Right lobe of liver (tissue), 6 donors: ENCODE measurements at places on chromosomes 2 and 18. TPM values are rescaled to one million over a fixed set of nuclear protein-coding genes. Genes with fewer than 3 reads are reported as not detected.

Gene YIPF4
- 29.6 TPM for total RNA-seq

Gene WDR43
- total RNA-seq: 22.7 TPM

Gene RNF152
- 19.5 TPM for total RNA-seq

Gene DYSF
- 40.0 TPM for total RNA-seq

Gene PTPN2
- total RNA-seq: 11.2 TPM

Gene UGT1A10
- not detected for total RNA-seq

Gene CYBRD1
- 15.1 TPM for total RNA-seq

DNA sequence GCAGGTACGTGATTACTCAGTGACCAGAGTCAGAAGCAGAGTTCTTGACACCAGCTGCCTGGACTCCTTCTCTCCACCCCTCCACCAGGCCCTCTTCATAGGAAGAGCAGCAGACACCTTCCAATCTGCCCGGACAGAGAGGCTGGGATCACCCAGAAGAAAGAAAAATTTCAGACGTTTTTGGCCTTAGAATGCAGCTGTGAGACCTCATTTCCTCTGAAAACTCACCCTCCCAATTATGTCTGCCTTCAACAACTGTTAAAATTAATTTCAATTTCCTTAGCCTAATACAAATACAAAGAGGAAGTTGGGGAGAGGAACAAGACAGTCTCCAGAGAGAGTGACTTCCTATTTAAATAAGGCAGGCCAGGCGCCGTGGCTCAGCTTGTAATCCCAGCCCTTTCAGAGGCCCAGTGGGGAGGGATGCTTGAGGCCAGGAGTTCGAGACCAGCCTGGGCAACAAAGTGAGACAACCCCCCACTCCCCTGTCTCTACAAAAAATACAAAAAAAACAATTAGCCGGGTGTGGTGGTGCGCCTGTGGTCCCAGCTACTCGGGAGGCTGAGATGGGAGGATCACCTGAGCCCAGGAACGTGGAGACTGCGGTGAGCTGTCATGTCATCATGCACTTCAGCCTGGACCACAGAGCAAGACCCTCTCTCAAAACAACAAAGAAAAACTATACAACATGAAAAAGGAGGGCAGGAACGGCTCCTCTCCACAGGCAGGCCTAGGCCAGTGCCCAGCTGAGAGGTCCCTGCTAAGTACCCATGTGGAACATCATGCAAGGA lies 1.6 kb downstream of the SLC66A2 start:
- no peaks in the 10 kb centered on the region for H3K27me3 ChIP-seq
- peak; percentile 69 for DNase-seq
- no peaks in the 10 kb centered on the region for H3K4me1 ChIP-seq
- H3K27ac ChIP-seq: peak overlapping the region; percentile 91

- no peak overlapping the region for H3K4me3 ChIP-seq
- H3K27ac ChIP-seq: no peak overlapping the region
- no peaks in the 10 kb centered on the region for H3K27me3 ChIP-seq
- DNase-seq: no peak
These were observed 17.7 kb upstream of the ICOS start for GRCh38 chr2:203918839-203919238.

DNA sequence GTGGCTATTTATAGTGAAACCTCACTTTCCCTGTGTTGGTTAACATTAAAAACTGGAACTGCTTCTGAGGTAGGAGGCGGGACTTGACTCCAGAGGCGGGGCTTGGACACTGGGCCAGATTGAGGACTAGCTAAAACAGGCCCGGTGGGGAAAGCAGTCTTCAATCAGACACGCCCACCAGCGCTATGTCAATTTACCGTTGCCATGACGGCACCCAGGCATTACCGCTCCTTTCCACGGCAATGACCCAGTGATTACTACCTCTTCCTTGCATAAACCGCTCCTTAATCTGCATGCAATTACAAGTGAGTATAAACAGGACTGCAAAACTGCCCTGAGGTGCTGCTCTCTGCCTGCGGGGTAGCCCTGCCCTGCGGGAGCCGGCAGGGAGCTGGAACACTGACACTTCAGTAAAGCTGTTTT lies 35.3 kb downstream of the LRRFIP1 start:
- peak overlapping the region; percentile 69 for H3K27ac ChIP-seq
- H3K4me3 ChIP-seq: no peak overlapping the region
- H3K4me1 ChIP-seq: no peaks in the 10 kb centered on the region
- H3K27me3 ChIP-seq: no peaks in the 10 kb centered on the region
- DNase-seq: peak; percentile 96

DNA sequence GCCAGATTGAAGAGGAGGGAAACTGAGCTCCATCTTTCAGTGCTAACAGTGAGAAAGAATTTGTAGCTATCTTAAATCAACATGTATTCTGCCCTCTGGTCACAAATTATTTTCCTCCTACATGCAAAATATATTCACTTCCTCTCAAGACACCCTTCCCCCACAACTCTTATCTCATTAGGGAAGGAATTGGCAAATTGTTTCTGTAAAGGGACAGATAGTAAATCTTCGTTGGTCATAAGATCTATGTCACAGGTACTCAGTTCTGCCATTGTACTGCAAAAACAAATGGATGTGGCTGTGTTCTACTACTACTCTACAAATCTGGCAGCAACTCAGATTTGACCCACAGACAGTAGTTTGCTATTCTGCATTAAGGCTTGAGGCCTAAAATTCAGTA lies 53.0 kb upstream of the CYP20A1 start:
- no peak overlapping the region for H3K27ac ChIP-seq
- H3K27me3 ChIP-seq: no peaks in the 10 kb centered on the region
- H3K36me3 ChIP-seq: peaks cover 9% of the 10 kb centered on the region
- no peaks in the 10 kb centered on the region for H3K4me1 ChIP-seq

DNA sequence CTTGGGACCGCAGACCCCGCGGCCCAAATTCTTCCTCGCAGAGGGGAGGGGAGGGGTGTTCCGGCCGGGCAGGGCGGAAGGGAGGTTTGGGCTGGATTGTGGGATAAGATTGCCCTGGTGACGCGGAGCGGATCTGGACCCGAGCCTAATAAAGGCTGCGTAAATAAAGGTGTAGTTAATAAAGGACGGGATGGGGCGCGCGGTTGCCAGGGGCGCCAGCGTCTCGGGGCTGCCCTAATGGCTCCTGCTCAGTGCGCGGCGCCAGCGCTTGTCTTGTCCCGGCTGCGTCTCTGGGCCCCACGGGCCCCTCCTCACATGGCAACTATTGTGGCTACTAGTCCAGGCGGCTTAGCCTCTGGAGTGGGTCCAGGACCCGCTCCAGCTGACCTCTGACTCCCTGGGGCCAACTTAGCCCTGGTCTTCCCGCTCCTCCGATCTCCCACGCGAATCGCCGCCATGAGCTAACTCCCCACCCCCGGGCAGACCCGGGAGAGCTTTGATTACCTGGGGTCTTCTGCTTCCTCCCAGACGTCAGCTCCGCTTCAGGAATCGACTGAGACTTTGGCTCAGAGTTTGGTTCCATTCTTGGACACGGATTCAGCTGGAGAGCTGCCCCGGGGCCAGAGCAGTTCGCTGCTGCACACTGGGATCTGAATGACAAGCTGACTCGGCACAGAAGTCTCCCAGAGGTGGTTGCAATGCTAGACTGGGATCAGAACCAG lies 36.5 kb downstream of the SLC25A52 start:
- H3K27me3 ChIP-seq: no peaks in the 10 kb centered on the region
- no peaks in the 10 kb centered on the region for H3K4me1 ChIP-seq
- peak overlapping the region; percentile 77 for H3K27ac ChIP-seq

GRCh38 chr2:223536546-223536945 lies 65.6 kb downstream of the SCG2 start:
- DNase-seq: no peak
- no peaks in the 10 kb centered on the region for H3K27me3 ChIP-seq
- no peak overlapping the region for H3K4me3 ChIP-seq
- H3K4me1 ChIP-seq: no peaks in the 10 kb centered on the region
- no peak overlapping the region for H3K27ac ChIP-seq

- no peaks in the 10 kb centered on the region for H3K36me3 ChIP-seq
- DNase-seq: no peak
- H3K4me1 ChIP-seq: no peaks in the 10 kb centered on the region
- H3K4me3 ChIP-seq: no peak overlapping the region
- H3K27ac ChIP-seq: no peak overlapping the region
These were observed 14.3 kb downstream of the KCNH7 start for GRCh38 chr2:162824304-162824703.

DNA sequence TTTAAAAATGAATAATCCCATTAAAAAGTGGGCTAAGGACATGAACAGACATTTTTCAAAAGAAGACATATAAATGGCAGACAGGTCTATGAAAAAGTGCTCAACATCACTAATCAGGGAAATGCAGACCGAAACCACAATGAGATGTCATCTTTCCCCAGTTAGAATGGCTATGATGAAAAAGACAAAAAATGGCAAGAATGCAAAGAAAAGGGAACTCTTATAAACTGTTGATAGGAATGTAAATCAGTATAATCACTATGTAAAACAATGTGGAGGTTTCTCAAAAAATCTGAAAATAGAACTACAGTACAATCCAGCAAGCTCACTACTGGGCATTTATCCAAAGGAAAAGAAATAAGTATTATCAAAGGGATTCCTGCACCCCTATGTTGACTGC lies 169.2 kb downstream of the METTL4 start:
- H3K4me3 ChIP-seq: no peak overlapping the region
- no peaks in the 10 kb centered on the region for H3K27me3 ChIP-seq
- H3K27ac ChIP-seq: no peak overlapping the region
- no peaks in the 10 kb centered on the region for H3K36me3 ChIP-seq
- no peaks in the 10 kb centered on the region for H3K4me1 ChIP-seq

DNA sequence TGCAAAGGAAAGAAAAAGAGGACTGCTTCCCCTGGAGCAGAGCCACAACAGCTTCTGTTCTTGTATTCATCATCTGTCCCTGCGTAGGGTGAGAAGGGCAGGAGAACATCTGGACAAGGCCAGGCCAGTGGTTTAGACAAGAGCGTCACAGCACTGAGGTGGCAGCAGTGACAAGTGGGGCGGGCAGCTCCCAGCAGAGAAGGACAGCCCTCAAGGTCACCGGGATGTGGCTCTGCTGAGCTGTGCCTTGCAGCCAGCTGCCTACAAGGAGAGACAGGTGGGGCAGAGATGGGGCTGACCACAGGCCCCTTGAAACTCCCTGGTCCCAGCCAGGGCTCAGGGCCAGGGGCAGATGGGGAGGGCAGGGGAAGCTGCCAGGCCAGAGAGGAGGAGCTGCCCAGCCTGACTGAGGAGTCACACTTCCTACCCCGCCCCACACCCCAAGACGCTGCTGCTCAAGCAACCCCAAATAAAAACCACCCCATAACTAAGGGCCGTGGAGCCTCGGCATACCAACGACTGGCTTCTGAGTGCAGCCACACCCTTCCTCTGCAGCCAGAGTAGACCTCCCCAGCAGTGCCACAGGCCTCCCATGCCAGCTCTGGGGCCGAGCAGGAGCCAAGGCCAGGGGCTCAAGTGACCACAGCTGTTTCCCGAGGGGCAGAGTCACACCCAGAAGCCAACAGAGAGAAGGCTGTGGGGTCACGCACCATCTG lies 5.4 kb downstream of the RAB11FIP5 start:
- H3K4me3 ChIP-seq: no peak overlapping the region
- no peaks in the 10 kb centered on the region for H3K27me3 ChIP-seq
- H3K27ac ChIP-seq: no peak overlapping the region
- H3K4me1 ChIP-seq: no peaks in the 10 kb centered on the region

DNA sequence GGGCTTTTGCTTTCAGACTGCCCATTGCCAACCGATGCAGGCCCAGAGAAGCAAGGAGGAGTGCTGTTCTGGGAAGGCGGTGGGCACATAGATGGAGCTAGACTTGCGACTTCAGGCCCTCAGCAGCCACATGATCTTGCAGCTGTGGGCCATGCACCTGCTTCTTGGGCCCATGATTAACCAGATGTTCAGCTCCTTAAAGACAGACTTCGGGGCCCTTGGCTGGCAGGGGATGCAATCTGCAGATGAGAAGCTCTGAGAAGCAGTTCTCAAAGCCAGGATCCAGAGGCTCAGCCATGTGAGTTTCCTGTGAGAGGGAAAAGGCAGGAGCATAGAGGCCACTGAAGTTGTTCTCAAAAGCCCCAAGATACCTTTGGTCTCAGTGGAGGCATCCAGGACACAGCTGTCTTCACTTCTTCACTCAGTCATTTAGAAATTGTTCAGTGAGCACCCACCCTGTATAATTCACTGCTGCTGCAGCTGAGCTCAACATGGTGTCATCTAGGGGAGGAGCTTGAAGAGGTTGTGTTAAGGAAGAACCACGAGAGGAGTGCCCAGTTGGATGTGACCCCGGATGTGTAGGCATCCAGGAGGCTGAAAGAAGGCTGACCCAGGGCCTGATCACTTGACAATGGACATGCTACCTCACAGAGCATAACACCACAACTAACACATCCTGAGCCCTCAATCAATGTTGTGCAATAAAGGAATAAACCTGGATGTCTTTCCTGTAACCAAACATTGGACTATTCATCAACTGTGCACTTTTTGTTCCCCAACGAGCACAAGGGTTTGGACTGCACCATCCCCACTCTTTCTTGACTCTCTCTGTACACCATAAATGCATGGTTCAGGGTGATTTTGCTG lies 44.7 kb upstream of the TMEM200C start:
- no peak overlapping the region for H3K27ac ChIP-seq
- no peaks in the 10 kb centered on the region for H3K4me1 ChIP-seq

DNA sequence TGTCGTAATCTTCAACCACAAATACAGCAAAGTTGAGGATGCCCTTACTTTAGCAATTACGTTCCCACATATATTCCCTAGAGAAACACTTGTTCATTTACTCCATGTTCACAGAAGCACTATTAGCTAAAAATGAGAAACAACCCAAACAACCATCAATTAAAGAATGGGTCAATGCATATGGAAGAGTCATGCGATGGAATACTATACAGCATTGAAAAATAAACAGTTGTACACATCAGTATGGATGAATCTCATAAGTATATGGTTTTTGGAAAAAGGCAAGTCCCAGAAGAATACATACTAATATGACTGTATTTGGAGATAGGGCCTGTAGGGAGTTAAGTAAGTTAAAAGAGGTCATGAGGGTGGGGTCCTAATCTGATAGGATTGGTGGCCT lies 6.3 kb downstream of the GPR148 start:
- H3K27ac ChIP-seq: no peak overlapping the region
- no peaks in the 10 kb centered on the region for H3K36me3 ChIP-seq

- no peaks in the 10 kb centered on the region for H3K4me1 ChIP-seq
- no peak overlapping the region for H3K27ac ChIP-seq
- no peak for DNase-seq
- no peaks in the 10 kb centered on the region for H3K27me3 ChIP-seq
- no peak overlapping the region for H3K4me3 ChIP-seq
These were observed 29.5 kb upstream of the BZW1 start for GRCh38 chr2:200782251-200782650.

DNA sequence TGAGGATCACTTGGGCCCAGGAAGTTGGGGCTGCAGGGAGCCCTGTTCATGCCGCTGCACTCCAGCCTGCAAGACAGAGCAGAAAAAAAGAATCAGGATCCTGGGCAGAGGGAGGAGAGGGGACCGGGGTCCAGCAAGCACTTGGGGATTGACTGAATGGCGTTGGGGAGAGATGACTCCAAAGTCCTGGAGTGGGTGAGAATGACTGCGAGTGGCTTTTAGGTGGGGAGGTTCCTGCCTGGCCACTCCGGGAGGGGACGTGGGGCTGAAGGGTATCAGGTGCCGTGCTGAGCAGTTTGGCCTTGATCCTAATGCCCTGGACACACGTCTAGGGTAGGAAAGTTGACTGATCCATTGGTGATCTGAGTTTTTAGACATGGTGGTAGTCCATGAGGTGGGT lies 3.5 kb upstream of the NFATC1 start:
- no peak for DNase-seq
- H3K36me3 ChIP-seq: no peaks in the 10 kb centered on the region
- H3K27ac ChIP-seq: no peak overlapping the region
- no peak overlapping the region for H3K4me3 ChIP-seq
- H3K27me3 ChIP-seq: peaks cover 8% of the 10 kb centered on the region
